ENCODE measurements at places on chromosomes 12 and 14.

DNA sequence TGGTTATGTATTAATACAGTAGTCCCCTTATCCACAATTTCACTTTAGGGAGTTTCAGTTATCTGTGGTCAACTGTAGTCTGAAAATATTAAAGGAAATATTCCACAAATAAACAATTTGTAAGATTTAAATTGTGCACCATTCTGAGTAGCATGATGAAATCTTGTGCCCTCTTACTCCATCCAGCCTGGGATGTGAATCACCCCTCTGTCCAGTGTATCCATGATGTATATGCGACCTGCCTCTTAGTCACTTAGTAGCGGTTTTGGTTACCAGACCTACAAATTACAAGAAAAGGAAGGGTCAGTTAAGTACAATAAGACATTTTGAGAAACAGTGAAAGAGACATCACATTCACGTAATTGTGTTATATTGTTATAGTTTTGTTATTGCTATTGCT lies 39.9 kb upstream of the MDGA2 start:
- peak; percentile 6 for DNase-seq

GRCh38 chr12:105674871-105675699 lies 344.6 kb downstream of the C12orf75 start:
- no peak for DNase-seq

- no peak for DNase-seq
These were observed 2.2 kb downstream of the GPD1 start for GRCh38 chr12:50105913-50106450.

DNA sequence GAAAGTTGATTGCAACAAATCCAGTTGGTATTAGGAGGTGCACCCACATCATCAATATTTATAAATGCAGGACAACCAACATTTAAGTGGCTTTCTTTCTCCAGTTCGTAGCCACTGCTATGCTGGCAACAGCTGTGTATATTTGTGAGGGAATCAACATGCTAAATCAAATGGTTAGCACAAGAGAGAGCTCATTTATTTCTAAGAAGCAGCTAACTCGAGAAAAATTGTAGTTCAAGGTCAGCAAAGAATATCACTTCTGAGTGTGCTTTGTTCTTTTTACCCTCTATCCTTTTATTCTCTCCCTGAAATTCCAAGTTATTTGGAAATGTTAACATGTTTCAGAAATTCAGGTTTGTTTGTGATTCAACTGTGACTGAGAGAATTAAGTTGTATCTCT lies 137.3 kb downstream of the NAV3 start:
- no peak for DNase-seq

DNA sequence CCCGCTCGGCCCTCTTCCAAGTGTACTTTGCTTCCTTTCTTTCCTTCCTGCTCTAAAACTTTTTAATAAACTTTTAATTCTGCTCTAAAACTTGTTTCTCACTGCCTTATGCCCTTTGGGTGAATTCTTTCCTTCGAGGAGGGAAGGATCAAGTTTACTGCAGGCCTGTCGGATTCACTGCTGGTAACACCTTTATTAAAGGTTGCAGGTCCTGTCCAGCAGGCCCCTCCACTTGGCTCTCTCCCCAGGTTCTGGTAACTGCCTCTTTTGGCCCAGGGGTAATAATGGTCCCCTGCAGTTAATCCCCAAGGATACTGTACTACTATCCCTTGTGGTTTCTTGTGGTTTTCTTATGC lies 152.7 kb upstream of the EEA1 start:
- DNase-seq: no peak

GRCh38 chr12:66965621-66966020 lies 286.7 kb upstream of the GRIP1 start:
- DNase-seq: no peak

- no peak for DNase-seq
These were observed 59.2 kb upstream of the PELI2 start for GRCh38 chr14:56059054-56059453.

DNA sequence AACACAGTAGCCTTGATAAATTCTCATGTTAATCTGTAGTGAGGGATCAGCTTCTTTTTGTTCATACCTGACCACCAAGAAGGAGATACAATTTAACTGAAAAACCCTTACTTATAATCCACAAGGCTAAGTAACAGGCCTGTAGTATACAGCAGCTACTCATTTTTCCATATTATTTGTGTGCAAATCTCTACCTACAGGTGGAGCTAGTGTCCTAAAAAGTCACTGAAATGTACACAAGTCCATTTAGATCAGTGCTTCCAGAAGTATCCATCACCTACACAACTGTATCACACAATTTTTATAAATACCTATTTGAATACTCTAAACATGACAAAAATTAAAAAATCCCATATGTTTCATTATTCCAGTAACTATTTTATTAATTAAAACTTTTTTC lies 173.2 kb downstream of the SLC35F4 start:
- peak; percentile 63 for DNase-seq

DNA sequence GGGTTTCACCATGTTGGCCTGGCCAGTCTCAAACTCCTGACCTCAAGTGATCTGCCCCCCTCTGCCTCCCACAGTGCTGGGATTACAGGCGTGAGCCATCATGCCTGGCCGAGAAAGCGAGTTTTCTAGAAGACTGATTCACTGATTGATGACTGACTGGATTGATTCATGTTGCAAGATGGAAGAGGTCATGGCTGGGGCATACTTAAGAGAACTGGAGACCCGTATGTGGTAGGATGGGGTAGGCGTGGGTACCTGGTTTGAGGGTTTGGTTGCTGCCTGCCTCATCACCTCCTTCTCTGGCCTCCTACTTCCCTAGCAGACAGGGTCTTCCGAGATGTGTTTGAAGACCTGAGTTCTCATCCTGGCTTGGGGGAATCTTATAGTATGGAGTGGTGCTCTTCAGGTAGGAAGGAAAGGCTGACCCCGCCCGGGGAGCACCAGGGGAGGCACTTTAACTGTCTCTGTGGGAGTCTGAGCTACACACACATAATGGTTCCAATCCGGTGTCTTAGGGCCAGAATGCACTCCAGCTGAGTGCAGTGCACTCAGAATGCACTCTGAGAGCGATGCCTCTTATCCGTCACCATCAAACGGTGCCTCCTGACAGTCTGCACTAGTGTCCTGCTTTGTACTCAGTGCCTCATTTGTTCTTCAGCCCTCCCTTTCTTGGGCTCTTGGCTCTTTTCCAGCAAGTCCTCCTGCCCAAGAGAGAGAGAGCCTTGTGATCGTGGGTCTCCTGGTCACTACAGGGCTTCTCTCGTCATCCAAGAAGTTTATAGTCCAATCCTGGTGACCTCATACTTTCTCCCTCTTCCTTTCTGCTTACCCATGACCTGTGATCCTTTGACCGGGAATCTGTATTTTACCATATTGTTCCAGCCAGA lies 19.7 kb downstream of the PLEKHG3 start:
- no peak for DNase-seq

GRCh38 chr12:53344824-53345485 lies 8.8 kb upstream of the SP7 start:
- peak; percentile 82 for DNase-seq

DNA sequence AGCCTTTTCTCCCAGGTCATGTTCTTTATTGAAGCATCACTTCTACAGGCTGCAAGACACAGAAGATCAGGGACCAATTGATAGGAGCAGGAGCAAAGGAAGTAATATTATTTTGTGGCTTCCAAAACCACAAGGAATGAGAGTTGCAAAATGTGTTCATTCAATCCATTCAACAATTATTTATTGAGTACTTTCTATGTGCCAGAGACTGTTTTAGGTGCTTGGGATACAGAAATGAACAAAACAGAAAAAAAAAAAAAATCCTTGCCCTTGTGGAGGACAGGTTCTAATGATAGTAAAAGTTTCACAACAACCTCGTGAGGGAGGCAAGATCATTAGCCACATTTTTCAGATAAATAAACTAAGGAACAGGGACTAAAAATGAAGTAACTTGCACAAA lies 20.1 kb upstream of the DACT1 start:
- no peak for DNase-seq

GRCh38 chr14:61891170-61891569 lies 128.9 kb downstream of the SNAPC1 start:
- DNase-seq: peak; percentile 16

GRCh38 chr12:30203981-30204380 lies 420.2 kb upstream of the TMTC1 start:
- no peak for DNase-seq

GRCh38 chr12:47271800-47272239 lies 192.1 kb upstream of the AMIGO2 start:
- peak; percentile 27 for DNase-seq

GRCh38 chr14:85296456-85297210 lies 233.3 kb upstream of the FLRT2 start:
- DNase-seq: peak; percentile 75

DNA sequence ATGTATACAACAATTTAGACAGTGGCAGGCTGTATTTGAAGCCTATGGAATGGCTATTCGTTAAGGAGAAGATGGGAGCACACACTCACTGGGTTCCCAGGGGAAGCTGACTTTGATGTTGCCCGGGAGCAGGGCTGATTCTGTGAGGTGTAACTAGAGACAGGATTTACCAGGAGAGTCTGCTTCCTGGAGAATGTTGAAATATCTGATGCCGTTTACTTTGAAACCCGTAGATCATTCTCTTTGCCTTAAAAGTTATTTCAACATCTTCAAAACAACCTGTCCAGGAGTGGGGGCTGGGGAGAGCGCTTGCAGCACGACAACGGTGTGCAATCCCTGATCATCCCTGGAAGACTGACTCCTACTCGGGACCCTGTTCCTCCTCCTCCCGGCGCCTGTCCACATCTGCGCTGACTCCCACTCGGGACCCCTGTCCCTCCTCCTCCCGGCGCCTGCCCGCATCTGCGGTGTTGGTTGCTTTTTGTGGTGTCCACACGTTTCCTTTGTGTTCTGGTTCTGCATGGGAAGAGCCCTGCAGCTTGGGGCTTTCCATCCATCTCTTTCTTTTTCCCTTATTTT lies 72.6 kb downstream of the AACS start:
- DNase-seq: no peak

DNA sequence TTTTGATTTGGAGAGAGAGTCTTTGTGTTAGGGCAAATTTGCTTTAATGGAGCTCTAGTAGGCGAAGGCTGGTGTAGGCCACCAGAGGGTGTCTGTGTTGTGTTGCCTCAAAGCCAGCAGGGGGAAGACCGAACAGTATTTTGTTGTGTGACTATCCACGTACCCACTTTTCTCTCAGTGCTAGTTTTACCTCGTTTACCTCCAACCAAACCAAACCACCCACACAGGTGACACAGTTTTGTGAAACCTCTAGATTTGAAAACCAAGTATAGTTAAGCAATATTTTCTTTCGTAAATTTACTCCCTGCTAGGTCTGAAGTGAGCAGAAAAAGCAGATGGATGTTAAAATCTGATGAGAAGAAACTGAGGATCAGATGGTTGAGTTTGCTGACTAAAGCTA lies 36.3 kb upstream of the NPFF start:
- peak; percentile 77 for DNase-seq

GRCh38 chr12:16880864-16881285 lies 274.9 kb upstream of the LMO3 start:
- no peak for DNase-seq

All from ELR (cell line).